ENCODE measurements at places on chromosomes 2 and 18.

- no peak for DNase-seq
Measured at GRCh38 chr2:163417596-163418337, 318.0 kb downstream of the FIGN start.

DNA sequence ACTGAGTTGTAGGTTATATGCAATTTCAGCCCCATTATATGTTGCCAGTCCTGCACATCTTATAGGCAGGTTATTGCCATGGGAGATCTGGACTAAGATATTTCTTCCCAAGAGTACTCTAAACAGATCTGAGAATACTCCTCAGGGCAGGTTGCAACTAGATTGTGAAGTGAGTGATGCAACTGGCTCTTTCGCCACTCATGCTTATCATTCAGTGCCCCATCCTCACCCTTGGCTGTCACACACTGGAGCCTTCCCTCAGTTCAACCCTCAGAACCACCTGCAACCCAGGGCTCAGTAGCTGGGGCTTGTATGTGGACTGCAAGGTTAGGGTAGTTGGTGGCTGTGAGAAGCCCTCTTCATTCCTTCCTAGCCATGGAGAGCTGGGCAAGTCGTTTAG, 14.1 kb downstream of the MERTK start:
- no peak for DNase-seq

GRCh38 chr2:10844097-10844496, 31.5 kb upstream of the PDIA6 start:
- DNase-seq, result no peak

DNA sequence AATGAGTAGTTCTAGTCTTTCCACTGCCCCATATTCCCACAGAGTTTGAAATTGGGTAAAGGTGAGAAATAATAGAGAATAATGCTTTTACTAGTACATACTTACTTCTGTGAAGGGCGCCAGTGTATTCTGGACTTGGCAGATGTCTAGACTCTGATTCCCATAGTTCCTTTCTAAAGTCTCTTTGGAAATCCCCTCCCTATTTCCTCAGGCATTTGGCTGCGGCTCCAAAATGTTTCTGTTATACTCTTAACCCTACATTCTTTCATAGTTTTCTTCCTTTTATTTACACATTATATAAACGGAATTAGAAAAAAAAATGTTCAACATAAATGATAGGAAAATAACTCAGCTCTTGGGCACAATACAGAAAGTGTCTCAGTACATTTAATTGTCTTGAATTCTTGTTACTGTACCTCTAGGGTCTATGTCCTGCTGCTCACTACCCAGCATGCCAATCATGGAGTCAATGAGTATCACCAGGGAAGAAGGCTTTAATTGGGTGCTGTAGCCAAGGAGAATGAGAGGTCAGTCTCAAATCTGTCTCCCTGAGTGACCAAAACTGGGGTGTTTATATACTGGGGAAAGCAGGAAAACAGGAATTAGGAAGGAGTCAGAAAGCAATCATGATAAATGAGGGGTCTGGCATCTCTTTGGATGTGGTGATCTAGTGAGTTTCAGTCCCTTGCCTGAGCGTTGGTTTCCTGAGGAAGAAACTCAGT, 147.8 kb upstream of the MMADHC start:
- DNase-seq, result no peak

DNA sequence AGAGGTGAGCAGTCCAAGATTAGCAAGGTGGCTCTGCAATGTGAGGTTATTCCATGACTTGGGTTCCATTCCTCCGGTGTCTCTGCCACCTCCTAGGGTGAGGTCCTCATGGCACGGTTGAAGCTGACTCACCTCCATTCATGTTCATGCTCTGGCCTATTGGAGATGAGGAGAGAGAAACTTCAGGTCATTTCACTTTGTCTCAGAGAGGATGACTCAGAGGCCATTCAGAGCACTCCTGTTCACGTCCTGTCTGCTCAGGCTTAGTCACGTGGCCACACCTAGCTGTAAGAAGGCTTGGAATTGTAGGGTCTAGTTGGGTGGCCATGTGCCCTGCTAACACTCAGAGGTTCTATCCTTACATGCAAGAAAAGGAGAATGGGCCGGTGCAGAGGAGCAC, 67.5 kb upstream of the MBOAT2 start:
- DNase-seq, result no peak

GRCh38 chr2:50480507-50480906, 551.4 kb downstream of the NRXN1 start:
- DNase-seq, result no peak

DNA sequence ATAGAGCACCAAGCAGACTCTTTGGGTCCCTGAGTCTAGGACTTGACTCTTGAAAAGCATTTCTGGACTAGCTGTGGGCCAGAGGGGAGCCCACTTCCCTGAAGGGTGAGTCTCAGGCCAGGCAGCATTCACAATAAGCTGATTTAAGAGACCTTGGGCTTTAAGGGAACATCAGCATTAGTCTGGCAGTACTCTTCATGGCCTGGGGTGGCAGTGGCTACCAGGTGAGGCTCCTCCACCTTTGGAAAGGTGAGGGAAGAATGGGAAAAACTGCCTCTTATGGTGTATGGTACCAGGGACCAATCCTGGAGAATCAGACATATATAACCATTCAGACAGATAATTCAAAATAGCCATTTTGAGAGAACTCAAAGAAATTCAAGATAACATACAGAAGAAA, 599.9 kb upstream of the POU3F3 start:
- no peak for DNase-seq

GRCh38 chr2:119491776-119492525, 32.3 kb downstream of the SCTR start:
- DNase-seq, result no peak

DNA sequence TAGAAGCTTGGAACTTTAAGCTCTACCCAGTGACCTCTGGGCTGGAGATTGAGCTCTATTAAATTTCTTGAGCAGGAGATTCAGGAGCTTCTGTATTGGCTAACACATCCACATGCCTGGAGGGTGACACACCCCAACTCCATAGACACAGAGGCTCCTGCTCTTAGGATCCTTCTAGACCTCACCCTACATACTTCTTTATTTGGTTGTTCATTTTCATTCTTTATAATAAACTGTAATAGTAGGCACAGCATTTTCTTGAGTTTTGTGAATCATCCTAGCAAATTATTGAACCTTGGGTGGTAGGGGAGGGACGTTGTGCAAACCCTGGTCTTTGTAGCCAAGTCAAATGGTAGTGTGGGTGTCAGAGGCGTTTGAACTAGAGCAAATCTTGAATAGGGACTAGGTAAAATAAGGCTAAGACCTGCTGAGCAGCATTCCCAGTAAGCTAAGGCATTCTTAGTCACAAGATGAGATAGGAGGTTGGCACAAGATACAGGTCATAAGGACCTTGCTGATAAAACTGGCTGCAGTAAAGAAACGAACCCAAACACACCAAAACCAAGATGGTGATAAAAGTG, 323.8 kb upstream of the GALNT5 start:
- no peak for DNase-seq

DNA sequence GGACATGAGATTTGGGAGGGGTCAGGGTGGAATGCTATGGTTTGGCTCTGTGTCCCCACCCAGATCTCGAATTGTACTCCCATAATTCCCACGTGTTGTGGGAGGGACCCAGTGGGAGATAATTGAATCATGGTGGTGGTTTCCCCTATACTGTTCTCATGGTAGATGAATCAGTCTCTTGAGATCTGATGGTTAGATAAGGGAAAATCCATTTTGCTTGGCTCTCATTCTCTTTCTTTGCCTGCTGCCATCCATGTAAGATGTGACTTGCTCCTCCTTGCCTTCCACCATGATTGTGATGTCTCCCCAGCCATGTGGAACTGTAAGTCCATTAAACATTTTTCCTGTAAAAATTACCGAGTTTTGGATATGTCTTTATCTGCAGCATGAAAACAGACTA, 80.9 kb upstream of the GALNT5 start:
- no peak for DNase-seq

DNA sequence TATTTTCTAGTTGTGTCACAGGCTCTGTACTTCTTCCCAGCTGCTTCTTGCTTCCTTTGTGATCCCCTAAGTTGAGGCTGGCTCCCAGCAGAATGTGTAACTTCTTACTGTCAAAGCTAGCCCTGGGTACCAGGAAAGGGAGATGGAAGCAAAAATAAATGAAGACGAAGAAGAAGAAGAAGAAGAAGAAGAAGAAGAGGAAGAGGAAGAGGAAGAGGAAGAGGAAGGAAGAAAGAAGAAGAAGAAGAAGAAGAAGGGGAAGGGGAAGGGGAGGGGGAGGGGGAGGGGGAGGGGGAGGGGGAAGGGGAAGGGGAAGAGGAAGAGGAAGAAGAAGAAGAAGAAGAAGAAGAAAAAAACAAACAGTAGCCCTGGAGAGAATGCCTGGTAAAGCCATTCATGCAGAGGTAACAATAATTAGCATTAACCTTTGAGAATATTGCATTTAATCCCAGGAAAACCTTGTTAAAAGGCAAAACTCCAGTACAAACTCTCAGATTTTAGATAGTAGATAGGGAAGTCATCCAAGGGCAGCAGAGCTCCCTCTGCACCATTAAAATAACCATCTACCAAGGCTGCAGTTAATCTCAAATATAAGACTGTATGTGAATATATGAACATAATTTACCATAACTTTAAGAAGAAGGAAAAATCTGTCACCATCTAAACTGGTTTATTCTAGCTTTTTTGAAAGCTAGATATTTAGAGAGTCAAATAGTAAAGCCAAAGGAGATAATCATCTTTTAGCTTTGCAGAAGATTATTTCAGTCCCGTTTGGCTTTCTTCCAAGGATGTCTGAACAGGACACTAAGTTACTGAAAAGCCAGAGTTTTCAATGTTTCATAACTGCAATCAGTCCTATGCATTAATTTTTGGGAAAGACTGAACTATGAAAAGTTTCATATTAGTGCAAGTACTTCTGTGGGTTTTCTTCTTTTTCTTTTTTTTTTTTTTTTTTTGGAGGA, 44.3 kb upstream of the FBXO11 start:
- no peak for DNase-seq

GRCh38 chr2:44555700-44556099, 194.0 kb downstream of the CAMKMT start:
- DNase-seq, result no peak

DNA sequence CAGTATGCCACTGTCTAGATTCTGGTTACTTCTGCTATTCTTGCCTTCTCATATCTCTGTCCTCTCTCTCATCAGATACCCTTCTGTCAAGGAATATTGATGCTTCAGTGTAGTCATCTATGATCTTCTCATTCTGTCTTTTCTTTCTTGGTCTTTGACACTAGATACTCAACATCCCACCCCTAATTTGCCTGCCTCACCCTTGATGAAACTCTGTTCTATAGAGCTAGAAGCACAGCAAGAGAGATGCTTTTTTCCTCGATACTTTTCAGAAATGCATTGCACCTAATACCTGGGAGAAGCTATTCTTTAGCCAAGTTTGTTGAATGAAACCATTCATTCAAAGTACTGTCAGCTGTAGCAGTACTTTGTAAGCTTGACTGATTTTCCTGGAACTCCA, 9.5 kb downstream of the SEPTIN2 start:
- DNase-seq, result no peak

DNA sequence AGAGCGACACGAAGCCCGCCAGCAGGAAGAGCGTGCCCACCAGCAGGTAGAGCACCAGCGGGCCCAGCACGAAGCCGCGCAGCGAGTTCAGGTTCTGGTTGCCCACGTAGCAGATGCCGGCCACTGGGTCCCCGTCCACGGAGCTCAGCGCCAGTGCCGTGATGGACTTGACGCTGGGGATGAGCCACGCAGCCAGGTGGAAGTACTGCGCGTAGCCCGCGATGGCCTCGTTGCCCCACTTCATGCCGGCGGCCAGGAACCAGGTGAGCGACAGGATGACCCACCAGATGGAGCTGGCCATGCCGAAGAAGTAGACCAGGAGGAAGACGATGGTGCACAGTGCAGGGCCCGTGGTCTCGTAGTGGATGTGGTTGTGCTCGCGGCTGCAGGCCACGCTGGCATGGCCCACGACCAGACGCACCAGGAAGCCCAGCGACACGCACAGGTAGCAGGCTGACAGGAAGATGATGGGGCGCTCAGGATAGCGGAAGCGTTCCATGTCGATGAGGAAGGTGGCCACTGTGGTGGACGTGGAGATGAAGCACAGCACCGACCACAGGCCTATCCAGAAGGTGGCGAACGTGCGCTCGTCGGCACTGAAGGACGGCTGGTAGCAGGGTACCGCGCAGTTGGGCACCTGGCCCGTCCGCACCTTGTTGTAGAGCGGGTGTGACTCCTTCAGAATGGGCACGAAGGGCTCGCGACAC, 2.1 kb downstream of the FZD5 start:
- no peak for DNase-seq

DNA sequence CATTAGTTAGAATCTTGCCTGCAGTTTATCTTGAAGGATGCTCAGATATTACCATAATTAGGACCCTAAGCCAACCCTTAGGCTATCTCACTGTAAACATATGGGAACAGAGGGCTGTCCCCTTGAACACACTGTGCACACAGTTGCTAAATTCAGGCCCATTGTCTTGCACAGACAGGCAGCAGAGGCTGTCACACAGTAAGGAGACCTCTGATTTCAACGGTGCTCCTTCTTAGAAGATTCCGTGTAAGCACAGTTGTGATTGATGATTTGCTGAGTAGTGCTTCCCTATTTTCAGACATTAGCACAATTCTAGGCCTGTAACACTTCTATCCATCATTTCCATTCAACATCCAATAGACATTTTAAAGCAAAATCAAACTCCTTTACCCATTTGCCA, 108.0 kb downstream of the RNF152 start:
- DNase-seq, result no peak

DNA sequence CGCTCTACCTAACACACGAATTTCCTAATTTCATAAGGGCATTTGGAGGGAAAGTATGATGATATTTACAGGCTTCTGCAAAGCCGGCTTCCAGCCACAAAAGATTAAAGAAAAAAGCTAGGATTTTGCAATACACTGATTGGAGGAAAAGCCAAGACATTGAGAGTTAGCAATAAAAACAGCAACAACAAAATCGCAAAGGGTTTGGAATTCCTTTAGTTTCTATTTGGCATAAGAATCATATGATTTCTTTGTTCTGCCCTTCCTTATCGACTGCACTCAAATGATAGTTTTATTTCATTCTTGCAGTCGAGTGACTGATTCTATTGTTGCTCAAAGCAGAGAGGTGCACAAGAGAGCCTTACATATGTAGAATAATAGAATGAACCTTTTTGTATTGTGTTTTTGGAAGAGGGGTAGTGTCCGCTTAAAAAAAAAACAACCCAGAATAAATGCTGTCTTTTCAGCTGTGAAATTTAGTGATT, 3.9 kb upstream of the ZNF532 start:
- no peak for DNase-seq

- DNase-seq, result no peak
Measured at GRCh38 chr2:46666044-46666679, 186.8 kb downstream of the TMEM247 start.

DNA sequence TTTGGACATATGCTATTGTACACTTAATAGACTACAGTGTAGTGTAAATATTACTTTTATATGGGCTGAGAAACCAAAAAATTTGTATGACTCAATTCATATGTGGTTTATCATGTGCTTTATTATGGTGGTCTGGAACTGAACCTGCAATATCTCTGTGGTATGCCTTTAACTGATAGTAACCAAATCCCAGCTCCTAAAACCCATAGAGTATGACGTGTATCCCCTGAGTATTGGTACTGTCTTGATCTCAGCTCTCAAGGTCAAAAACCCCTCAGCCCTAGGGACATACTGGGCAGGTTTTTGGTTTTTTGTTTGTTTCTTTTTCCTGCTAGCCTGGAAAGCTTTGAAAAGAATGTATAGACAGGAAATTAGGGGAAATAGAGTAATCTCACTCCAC, 42.2 kb upstream of the ARHGAP15 start:
- no peak for DNase-seq

- DNase-seq, result no peak
Measured at GRCh38 chr18:70148039-70148938, 57.2 kb downstream of the RTTN start.
